ENCODE measurements at places on chromosomes 16 and 17.

- no peak for DNase-seq
These were observed 15.7 kb downstream of the CDRT4 start for GRCh38 chr17:15451680-15452079.

DNA sequence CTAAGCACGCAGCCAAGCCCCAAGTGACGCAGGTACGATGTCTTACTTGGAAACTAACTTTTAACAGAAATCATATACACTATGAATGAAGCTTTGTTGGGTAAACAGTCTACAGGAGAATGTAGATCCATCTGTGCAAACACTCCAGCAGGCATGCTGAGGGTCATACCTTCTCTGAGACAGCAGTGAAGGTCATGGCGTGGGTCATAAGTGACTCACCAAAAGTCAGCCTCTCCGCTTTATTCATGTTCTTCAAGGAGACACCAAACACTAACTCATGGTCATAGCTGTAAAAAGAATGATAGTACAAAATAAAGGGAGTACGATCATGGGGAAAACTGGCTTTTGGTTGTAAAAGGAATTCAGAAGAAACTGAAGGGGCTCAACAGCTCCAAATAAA, 20.6 kb downstream of the BLMH start:
- DNase-seq: no peak

GRCh38 chr17:59353106-59353854, 21.8 kb downstream of the YPEL2 start:
- DNase-seq: no peak

DNA sequence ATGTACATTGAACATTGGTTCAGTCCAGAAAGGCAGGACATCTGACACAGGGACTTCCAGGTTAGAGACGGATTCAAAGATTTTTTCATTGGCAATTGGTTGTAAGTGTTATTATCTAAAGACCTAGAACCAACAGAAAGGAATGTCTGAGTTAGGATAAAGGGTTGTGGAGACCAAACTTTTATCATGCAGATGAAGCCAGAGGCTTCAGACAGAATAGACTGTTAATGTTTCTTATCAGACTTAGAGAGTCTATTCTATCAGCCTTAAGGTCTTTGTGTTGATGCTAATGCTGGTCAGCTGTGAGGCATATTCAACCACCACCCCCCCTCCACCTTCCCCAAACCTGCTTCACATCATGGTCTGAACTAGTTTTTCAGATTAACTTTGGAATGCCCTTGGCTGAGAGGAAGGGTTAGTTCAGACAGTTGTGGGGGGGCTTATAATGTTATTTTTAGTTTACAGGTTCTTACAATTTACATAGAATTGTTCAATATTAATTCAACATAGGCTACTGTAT, 2.1 kb upstream of the ITGB3 start:
- no peak for DNase-seq

GRCh38 chr16:83117810-83118209, 491.0 kb downstream of the CDH13 start:
- no peak for DNase-seq

- DNase-seq: peak; percentile 63
These were observed 2.5 kb upstream of the AXIN1 start for GRCh38 chr16:354971-355461.

GRCh38 chr17:29039764-29040598, 3.0 kb upstream of the PIPOX start:
- DNase-seq: no peak

DNA sequence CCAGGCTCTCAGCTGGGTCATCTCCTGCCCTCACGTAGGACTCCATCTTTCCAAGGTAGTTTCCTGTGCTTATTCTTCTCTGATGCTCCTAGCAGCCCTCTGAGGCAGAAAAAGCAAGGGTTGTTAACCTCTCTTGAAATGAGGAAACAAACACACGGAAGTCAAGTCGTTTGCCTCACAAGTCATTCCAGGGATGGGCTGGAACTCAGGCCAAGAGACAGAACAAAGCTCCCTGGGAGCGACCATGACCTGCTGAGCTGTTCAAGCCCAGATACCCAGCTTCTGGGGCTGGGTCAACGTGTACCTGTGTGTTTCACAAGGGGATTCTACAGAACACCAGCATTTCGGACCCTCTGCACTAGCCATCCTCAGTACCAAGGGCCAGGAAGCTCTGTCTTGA, 28.1 kb downstream of the SRL start:
- no peak for DNase-seq

DNA sequence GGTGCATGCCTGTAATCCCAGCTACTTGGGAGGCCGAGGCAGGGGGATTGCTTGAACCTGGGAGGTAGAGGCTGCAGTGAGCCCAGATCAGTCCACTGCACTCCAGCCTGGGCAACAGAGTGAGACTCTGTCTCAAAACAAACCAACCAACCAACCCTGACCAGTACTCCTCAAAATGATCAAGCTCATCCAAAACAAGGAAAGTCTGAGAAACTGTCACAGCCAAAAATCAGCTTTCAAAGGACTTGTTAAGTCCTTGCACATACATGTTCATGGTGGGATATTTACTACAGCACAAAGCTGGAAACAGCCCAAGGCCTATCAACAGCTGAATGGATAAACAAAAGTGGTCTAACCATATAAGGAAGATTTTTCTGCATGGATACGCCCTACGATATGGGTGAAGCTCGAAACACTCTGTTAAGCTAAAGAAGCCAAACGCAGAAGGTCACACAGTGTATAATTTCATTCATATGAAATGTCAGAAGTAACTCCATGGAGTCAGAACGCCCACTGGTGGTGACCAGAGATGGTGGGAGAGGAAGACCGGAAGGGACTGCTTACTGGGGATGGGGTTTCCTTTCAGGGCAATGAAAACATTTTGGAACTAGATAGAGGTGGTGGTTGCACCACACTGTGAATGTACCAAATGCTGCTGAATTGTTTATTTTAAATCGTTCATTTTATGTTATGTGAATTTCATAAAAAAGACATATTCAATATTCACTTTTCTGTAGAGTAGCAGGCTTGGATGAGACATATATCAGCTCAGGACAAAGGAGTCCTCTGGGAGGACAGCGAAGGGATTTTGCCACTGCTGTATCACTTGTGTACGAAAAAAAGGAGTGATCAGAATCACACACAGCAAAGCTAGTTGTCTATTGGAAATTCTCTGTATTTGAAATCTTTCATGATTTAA, 17.7 kb downstream of the CCL17 start:
- no peak for DNase-seq

DNA sequence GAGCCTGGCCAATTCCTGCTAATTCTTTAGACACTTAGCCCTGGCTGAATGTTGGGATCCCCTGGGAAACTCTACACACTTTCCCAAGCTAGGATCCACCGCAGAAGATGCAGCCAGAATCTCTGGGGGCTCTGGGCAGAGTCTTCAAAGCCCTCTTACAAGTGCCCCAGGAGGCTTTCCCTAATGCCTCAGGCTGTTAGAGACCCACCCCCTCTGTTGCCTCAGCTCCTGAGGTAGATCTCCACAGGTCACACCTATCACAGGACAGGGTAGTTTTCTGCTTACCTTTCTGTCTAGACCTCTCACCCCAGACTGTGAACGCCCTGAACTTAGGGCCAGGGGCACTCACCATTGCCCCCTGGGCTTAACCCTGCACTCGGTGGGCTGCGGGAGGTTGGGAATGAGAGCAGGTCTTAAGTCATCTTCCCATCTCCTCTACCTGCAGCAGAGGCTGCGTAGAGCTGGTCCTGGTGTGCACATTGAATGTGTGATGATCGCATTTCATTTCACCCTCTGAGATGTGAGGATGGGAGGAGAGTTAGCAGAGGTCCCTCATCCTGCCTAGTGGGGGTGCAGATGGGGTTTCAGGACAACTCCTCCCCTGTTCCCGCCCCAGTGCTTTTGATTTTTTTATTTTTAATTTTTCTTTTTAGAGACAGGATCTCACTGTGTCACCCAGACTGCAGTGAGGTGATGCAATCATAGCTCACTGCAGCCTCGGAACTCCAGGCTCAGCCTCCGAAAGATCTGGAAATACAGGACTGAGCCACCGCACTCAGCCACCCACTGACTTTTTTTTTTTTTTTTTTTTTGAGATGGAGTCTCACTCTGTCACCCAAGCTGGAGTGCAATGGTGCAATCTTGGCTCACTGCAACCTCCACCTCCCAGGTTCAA, 89.0 kb upstream of the LHX1 start:
- no peak for DNase-seq

GRCh38 chr16:24853169-24853824, 7.5 kb downstream of the SLC5A11 start:
- no peak for DNase-seq

GRCh38 chr17:73564843-73565242, 79.4 kb downstream of the SDK2 start:
- DNase-seq: no peak

GRCh38 chr16:80851831-80852230, 47.4 kb upstream of the CDYL2 start:
- DNase-seq: peak; percentile 14

GRCh38 chr16:13437413-13437795, 482.6 kb upstream of the ERCC4 start:
- DNase-seq: no peak

DNA sequence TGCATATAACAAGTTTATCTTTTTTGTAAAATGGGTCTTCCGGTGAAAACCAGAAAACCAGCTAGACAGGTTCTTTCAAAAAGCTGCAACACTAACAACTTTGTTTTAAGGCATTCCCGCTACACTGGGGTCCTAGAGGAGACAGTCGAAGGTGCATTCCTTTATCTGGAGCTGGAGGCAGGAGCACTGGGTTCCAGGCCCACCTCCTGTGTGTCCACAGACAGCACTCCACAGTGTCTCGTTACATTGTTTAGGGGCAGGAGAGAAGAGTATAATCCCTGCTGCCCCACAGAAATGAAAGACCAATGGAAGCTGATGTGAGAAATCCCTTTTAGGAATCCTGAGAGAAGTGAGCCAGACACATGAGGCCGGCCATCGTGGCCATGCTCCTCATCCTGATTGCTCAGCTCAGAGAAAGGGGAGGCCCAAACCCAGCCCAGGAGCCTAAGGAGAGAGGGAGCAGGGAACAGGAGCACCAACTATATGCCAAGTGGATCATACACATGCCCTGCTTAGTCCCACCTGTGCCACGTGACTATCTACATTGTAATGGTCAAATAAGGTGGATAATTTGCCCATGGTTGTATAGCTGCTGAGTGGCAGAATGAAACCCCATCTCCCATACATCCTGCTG, 59.5 kb downstream of the CCDC182 start:
- DNase-seq: no peak

- no peak for DNase-seq
These were observed 27.7 kb upstream of the CACNG5 start for GRCh38 chr17:66807182-66807581.

DNA sequence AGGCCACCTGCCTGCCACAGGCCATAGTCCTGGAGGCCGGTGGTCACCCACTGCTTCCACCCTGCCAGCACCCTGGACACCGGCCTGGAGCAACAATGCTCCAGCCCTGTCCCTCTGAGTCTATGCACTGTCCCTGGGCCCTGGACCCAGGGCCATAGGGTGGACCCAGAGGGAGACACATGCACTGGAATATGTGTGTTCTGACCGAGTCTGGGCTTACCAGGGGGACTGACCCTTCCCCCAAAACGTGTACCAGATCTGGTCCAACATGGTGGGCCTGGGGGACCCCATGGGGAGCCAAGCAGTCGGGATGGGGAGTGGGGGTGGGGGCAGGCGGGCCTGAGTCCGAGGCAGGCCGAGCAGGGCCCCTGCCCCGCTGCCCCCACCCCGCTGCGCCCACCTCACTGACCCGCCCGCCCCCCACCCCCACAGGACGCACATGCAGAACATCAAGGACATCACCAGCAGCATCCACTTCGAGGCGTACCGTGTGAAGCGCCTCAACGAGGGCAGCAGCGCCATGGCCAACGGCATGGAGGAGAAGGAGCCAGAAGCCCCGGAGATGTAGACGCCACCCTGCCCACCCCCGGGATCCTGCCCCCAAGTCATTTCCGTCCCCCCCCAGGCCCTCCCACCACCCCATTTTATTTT, 357.4 kb downstream of the SEC14L1 start:
- DNase-seq: no peak

DNA sequence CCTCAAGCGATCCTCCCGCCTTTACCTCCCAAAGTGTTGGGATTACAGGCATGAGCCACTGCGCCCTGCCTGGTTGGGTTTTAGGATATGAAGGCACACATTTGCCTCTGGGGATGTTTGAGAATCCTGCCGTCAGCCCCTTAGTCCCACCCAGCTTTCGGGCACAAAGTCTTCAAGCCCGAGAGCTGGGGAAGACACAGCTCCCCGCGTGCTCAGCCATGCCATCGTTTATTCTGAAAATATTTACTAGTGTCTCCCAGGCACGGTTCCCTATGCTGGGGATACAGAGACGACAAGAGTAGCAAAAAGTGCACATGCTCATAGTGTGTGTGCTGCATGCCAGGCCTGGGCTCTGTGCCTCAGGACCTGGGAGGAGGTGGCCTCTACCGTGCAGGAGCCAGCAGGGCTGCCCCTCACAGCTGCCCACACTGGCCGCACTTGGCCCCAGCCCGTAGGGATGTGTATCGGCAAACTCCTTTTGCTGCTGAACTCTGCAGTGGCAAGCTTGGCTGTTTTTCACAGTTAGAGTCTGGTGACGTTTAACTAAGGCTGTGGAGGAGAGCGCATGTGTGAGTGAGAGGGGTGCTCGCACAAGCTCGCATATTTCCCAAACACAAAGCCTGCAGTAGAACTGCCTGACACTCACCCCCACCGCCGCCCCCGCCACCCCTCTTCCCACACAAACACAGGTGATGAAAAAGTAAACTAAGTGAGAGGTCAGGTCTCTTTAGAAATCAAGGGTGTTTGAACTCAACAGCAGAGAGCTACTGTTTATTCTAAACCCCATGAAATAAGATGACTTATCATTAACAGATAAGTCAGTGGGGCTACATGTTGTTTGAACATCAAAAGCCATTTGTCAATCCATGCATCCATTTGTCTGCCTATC, 266.4 kb downstream of the MRTFB start:
- no peak for DNase-seq

GRCh38 chr17:38579934-38580333, 25.8 kb downstream of the SRCIN1 start:
- DNase-seq: no peak

DNA sequence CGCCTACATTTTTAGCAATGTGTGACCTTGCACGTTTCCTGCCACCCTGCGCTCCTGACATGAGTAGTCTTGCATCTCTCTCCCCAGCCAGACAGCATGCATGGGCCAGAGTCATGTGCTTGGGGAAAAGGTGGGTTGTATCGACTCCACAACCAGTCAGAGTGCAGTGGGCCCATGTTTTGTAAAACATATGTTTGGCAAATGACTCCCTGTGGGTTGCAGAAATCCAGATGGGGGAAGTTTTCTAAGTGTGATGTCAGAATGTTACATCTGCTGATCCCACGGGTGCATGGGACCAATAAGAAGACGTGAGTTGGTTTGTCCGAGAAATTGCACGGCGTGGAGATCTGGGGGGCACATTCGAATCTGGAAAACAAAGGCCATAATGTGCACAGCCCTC, 147.1 kb downstream of the FOXL1 start:
- no peak for DNase-seq

GRCh38 chr17:48540213-48540612, 4.7 kb downstream of the HOXB2 start:
- no peak for DNase-seq
